ENCODE measurements at places on chromosomes 7 and 10. TPM values are rescaled to one million over a fixed set of nuclear protein-coding genes. Genes with fewer than 3 reads are reported as not detected.

The CHCHD3 gene
- total RNA-seq, result 43.0 TPM

The OGDHL gene
- not detected for total RNA-seq

The FFAR4 gene
- total RNA-seq, result not detected

- H3K4me1 ChIP-seq, result no peaks in the 10 kb centered on the region
- H3K4me3 ChIP-seq, result no peak overlapping the region
- H3K27ac ChIP-seq, result no peak overlapping the region
- no peak for DNase-seq
- H3K36me3 ChIP-seq, result no peaks in the 10 kb centered on the region
These were observed 69.1 kb upstream of the PTER start for GRCh38 chr10:16367621-16368292.

GRCh38 chr10:12322583-12323131 lies 26.7 kb upstream of the CAMK1D start:
- no peak overlapping the region for H3K4me3 ChIP-seq
- H3K27ac ChIP-seq, result no peak overlapping the region
- no peaks in the 10 kb centered on the region for H3K36me3 ChIP-seq
- H3K4me1 ChIP-seq, result no peaks in the 10 kb centered on the region
- no peak for DNase-seq
